ENCODE measurements at places on chromosomes 2 and 18.

- DNase-seq, result no peak
Measured at GRCh38 chr2:5976531-5977065, 284.4 kb downstream of the SOX11 start.

- DNase-seq, result peak; percentile 11
Measured at GRCh38 chr18:53417003-53417402, 807.5 kb downstream of the MBD2 start.

DNA sequence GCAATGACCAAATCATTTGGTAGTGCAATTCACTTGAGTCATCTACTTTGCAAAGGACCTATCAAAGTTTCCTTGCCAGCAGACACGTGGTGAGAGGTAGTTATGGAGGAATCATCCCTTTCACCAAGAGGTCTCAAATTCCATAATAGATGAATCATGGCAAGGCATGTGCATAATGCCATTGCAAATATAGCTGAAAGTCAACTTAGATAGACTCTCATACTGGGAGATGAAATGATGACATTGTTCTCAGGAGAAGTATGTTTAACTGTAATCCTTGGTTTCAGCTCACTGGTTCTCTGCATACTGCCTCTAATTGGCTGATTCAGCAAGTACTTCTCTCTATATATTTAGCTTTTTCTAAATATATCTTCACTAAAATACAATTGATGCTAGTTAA is 57.2 kb downstream of the CALCRL start:
- DNase-seq, result peak; percentile 86

DNA sequence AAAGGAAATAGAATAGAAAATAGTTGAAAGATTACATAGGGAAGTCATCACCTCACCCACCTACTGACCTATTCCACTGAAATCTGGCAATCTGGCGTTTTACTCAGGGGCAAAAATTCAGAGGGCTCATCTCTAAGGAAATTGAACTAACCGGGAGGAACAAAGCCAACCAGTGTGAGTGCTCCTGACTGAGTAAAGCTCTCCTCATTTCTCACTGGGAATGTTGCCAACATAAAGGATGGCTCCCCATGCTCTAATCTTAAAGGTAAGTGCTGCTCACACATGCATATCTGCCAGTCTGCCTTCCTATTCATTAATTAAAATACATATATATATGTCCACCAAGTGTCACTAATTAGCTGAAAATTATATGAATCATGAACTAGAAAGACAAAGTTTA is 13.5 kb upstream of the DOK6 start:
- DNase-seq, result no peak

- DNase-seq, result no peak
Measured at GRCh38 chr2:117700471-117700870, 114.0 kb upstream of the DDX18 start.

GRCh38 chr18:8758466-8758865 is 53.1 kb downstream of the MTCL1 start:
- no peak for DNase-seq

DNA sequence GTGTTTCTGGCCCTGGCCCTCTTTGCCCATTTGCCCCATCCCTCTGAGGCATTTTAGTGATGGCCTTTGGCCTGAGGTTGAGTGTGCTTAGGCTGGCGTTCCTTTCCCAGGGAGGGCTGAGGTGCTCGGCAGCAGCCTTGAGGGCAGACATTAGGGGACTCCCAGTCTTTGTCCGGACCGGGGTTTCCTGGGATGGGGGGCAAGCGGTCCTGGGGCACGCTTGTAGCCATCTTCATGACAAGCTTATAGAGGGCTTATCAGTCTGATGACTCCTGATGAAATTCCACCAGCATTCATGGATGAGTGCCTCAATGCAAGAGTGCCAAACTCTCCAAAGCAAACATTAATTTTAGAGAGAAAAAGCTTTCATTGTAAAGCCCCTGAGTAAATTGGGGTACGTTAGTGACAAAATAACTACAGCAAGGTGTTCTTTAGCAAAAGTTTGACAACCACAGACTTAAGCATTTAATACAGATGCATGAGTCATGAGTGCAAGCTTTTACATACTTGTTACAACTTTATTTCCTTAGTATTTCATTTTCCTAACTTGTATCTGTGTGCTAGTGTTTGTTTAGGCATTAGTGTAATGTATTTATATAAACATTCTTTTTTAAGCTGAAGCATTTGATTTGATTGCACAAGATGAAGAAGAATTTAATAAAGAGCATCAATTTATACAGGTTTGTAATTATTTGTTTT is 45.6 kb downstream of the CEP192 start:
- DNase-seq, result peak; percentile 18

DNA sequence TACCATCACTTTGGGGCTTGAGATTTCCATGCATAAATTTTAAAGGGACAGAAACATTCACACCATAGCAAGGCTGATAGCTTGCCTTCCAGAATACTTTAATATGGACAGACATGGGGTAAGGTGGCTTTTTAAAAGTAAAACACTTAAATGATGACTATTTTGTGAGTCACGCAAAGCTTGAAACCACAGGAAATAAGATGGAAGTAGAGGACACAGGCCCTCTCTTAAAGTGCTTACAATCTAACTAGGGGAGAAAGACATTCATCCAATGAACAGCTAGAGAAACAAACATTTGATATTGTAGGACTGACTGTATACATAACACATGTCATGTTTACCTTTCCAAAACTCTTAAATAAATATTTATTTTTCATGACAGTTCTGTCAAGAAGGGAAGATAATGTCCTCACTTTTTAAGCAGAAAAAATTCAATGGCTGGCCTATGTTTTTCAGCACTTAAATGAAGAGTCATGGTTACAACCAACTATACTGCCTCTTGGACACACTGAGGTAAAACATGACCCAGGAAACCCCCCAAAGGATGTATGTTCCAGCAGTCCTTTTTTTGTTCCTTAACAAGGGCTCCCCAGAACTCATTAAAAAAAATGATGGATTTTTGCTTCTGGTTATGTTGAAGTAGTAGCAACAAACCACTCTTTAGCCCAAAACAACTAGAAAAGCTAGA is 120.0 kb upstream of the RBMS1 start:
- DNase-seq, result peak; percentile 88

DNA sequence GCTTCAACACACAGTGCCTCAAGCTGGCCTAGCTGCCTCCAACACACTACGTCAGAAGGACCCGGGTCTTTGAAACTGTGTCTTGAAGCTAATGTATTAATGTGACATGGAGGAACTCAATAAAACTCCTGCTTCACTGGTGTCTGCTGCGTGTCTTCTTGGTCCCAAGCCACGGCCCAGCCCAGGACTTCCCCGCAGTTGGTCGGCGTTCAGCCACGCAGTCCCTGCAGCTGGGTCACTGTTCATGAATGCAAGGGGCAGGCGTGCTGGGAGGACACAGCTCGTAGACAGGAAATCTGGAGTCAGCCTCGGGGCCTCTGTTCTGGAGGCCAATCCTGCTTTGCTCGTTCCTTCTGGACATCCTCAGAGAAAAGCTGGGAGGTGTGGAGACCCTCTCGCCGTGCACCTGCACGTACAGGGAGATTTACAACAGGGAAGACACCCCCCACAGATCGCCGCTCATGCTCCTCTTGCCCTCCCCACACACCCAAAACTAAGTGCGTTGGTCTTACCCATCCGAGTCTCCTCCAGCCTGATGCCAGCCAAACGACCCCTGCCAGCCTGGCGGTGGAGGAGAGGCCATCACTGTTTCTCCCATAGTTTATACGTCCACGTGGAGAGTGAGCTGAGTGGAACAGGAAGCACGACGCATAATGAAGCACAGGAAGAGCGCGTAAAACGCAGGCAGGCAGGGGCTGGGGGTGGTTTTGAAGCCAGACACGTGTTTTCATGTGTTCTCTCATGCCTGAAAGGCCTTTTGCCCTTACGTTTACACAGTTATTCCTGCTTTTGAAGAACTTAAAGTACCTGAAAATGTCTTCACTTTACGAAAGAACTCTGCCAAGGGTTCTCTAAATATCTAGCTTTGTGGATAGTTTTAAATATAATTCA is 39.7 kb downstream of the ADI1 start:
- no peak for DNase-seq

GRCh38 chr2:172109256-172109987 is 6.7 kb upstream of the DLX2 start:
- no peak for DNase-seq

DNA sequence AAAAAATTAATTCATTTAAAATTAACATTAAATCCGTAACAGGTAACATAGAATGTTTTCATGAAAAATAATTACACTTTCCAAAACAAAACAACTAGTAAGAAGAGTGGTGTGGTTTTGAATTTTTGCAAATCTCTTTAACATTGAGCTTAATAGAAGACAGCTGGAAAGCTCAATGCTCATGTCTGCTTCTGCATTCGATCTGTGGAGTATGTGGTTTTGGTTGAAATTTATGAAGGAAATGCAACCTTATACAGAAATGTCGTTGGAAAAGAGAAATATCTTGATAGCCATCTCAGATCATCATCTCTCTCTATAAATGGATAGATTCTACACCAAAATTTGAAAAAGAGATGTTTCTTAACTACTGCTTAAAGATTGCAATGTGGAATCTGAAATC is 17.3 kb upstream of the FHL2 start:
- no peak for DNase-seq

DNA sequence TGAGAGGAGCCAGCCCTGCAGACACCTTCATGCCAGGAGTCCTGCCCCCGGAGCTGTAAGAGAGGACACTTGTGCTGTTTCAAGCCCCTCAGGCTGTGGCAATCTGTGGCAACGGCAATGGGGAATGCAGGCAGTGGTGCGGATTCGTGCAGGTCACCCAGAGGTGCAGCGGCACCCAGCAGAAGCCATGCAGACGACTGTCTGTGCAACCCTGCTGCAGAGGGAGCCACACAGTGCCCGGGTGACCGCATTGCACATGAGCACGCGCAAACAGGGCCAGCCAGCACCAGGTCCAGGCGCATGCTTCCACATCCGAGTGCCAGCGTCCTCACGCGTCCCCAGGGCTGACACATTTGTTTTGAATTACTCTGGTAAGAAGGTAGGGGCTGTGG is 84.8 kb upstream of the GPC1 start:
- DNase-seq, result no peak

DNA sequence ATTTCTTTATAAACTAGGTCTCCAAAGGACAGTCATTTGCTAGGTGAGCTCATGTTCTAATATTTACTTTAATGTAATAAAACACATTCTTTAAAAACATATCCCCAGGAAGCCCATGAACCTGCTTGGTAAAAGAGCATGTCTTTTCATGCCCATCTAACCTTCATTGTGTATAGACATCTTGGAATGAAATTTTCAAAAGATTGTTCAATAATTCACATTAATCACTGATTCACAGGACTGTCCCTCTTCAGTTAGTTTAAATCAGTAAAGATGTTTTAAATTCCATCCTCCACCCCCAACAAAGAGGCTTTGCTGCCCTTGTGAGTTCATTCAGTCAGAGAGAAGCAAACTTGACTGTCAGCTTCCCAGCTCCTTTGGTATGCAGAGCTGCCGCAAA is 633.4 kb upstream of the CELF4 start:
- no peak for DNase-seq

DNA sequence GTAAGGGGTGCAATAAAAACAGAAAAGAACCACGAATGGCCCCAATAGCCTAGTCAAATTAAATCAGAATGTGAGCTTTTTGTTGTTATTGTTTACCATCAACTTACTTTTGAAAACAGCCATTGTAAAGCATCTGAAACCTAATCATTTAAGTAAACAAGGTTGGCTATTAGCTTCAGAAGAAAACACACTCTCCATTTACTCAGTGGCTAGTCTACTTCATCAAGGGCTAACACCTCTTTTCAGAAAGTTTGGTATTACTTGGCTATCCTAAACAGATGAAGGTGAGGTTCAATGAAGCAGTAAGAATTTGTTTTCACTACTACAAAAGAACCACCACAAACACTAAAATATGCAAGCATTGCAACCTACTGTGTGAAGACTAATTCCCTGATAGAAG is 398.0 kb downstream of the CDH2 start:
- no peak for DNase-seq

DNA sequence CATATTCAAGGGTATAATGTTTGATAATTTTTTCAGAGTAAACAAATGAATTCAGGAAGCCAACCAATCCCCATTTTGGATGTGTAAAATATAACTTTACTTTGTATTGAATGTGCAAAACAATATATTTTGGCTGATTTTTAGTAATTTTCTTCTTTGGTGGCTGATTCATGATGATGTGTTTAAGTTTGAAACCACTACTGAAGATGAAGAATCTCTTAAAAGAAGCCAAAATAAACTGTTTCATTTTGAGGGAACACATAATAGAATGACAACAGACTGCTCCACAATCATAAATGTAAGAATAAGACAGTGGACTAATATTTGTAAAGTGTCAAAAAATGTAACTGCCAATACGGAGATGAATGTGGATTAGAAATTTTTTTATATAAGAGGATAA is 52.5 kb upstream of the TRIM43 start:
- DNase-seq, result peak; percentile 37

- DNase-seq, result peak; percentile 39
Measured at GRCh38 chr2:204869132-204869823, 324.0 kb downstream of the PARD3B start.

- no peak for DNase-seq
Measured at GRCh38 chr2:39378968-39379367, 58.1 kb downstream of the MAP4K3 start.

- DNase-seq, result no peak
Measured at GRCh38 chr18:78754311-78755043, 225.1 kb upstream of the SALL3 start.

DNA sequence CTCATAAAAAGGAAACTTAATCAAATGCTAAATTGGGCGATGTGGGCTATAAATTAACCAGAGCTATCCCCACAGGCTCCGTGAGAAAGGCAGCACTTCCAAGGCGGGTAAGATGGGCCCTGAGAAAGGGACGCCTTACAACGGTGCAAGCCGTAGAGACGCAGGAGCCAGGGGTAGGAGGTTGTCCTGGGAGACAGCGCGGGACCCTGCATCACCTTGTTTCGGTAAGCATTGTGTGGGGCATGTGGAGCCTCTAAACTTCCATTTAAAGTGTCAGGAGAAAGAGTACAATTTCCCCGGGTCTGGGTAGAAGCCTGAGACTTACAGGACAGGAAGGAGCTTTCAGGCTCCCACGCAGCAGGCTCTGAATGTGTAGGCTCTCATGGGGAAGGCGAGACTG is 1.2 kb upstream of the PER2 start:
- DNase-seq, result no peak

- DNase-seq, result peak; percentile 12
Measured at GRCh38 chr2:37506407-37507050, 162.1 kb downstream of the QPCT start.

DNA sequence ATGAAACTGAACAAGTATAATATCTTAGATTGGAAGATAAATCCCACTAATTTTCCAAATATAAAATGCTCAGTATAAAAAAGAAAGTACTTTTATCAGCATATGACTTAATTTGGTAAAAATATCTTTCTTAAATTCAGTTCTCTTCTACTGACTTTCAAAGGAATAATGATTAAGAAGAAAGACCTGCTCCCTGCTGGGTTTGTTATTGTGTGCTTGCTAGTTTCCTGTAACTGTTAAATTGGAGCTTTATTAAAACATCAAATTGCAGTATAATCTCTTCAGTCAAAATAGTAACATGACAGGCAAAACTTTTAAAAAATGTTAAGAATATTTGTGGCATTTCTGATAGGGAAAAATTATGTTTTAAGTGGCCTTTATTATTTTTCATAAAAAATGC is 1317.4 kb upstream of the CDH2 start:
- peak; percentile 35 for DNase-seq

- no peak for DNase-seq
Measured at GRCh38 chr18:38520786-38521185, 955.2 kb upstream of the CELF4 start.
